Vagina (tissue), 2 donors: ENCODE measurements at places on chromosomes 2 and 18.

GRCh38 chr18:13574355-13574754 lies 152.0 kb downstream of the FAM210A start:
- DNase-seq: peak; percentile 93

- DNase-seq: no peak
Measured at GRCh38 chr2:35374845-35375244, 980.7 kb upstream of the CRIM1 start.

GRCh38 chr2:113056521-113056920 lies 2.5 kb upstream of the IL36RN start:
- peak; percentile 18 for DNase-seq

DNA sequence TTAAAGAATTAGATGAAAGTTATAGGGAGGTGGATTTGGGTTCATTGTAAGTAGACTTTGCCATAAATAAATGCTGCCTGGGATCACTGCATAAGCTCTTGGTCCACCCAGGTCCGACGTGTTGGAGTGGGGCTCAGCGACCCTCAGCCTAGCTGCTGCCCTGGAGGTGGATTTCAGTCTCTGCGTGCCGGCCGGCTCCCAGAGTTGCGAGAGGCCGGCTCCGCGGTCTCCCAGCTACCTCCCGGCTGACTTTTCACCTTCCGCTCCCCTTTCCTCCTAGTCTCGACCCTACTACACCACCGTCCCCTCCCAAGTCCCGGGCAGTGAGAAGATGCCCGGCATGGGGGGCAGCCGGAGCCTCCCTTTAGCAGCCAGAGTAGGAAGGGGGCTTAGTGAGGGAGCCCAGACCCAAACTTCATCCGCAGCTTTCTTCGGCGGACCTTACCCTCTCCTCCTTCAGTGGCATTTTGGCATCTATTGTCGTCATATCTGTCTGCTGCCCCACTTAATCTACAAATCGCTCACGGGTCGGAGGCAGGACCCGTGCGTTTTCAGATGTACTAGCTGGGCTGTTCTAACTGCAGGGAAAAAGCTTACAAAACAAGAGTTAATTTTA lies 8.1 kb downstream of the EMX1 start:
- DNase-seq: no peak

DNA sequence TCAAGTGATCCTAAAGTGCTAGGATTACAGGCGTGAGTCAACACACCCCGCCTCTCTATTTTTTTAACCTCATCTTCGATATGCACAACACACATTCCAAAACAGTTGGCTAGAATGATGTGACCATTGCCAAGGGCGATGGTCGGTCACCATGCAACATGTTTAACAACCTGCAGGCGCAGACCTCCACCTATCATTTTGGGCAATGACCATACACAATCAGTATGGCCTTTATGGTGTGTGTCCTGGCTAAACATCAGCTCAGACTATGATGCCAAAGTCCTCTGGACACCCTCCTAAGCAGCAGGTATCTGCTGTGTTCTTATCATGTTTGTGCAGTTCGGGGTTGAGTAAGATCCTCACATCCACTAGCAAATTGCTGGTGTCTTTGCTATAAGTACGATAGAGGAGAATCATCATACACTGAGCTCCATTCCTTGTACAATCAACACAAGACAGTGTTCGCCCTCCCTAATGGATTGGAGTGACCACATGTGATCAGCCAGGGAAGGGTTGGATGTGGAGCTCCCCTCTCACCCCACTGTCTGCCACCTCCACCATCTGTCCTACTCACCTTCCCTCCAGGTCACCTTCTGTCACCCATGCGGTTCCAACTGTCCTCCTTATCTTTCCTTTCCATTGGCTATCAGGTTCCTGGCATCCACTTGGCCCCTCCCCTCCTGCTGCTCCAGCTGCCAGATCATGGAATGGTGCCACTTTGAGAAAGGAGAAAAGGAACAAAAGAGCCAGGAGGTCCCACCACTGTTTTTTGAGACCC lies 7.9 kb upstream of the RNF152 start:
- no peak for DNase-seq

GRCh38 chr2:235951493-235951892 lies 216.7 kb downstream of the GBX2 start:
- no peak for DNase-seq

DNA sequence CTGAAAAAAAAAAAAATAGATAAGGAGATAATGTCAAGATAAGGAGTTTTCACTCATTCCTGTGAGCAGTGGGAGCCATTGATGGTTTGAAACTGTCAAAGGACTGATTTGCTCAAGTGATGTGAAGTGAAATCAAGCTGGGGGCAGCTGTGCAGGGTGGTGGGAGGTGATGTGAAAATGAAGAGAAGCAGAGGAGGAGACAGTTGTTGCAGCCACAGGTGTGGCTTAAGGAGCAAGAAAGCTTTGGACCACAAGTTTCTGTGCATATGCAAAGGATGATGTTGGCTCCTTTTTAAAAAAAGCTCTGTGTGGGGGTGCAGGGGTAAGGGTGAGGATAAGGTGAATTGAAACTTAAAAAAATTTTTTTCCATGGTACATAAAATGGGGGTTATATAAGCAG lies 8.3 kb downstream of the EFR3B start:
- no peak for DNase-seq

DNA sequence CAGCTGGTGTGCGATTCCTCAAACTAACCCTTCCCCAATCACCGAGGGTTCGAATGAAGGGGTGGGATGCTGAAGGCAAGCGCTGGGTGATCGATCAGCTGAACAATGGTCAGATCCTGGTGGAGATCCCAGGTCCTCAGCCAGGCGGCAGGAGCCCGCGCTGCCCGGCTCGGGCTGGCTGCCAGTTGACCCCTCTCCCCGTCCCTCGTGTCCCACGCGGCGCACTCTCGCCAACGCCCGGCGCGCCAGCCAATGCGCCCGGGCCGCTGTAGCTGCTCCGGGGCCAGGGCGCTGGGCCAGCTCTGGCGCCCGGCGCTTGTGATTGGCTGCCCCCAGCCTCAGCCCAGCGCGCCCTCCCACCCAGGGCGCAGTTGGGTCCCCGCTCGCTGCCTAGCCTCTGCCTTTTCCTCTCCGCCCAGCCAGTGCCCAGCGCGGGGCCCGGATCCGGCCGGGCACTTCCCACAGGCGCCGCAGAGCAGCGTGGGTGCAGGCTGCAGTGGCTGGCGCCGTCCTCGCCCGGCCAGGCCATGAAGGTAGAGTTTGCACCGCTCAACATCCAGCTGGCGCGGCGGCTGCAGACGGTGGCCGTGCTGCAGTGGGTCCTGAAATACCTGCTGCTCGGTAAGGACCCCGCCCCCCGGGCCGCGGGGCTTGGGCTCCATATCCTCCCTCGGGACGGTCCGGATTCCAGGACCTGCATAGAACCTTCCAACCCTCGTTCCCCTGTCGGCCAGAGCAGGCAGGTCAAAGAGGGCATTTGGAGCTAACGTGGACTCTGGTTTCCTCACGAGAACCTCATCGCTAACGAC lies at the start of gene MOGAT1:
Gene MOGAT1 (plus strand): TSS at position 400 of the 809 bp plus-strand sequence. CDS start 128 bp downstream, at position 528.
- DNase-seq: no peak
